ENCODE measurements at places on chromosomes 2 and 18.

- DNase-seq: no peak
Measured at GRCh38 chr18:70693246-70693645, 404.4 kb downstream of the SOCS6 start.

GRCh38 chr2:111155610-111156009 is 34.9 kb downstream of the BCL2L11 start:
- no peak for DNase-seq

- no peak for DNase-seq
Measured at GRCh38 chr2:1698188-1698945, 45.9 kb downstream of the PXDN start.

GRCh38 chr2:144405982-144406788 is 113.7 kb downstream of the ZEB2 start:
- DNase-seq: no peak

DNA sequence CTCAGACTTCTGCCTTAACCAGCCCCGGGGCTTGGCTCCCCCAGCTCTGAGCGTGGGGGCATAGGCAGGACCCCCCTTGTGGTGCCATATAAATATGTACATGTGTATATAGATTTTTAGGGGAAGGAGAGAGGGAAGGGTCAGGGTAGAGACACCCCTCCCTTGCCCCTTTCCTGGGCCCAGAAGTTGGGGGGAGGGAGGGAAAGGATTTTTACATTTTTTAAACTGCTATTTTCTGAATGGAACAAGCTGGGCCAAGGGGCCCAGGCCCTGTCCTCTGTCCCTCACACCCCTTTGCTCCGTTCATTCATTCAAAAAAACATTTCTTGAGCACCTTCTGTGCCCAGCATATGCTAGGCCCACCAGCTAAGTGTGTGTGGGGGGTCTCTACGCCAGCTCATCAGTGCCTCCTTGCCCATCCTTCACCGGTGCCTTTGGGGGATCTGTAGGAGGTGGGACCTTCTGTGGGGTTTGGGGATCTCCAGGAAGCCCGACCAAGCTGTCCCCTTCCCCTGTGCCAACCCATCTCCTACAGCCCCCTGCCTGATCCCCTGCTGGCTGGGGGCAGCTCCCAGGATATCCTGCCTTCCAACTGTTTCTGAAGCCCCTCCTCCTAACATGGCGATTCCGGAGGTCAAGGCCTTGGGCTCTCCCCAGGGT is 5.5 kb downstream of the CTDSP1 start:
- no peak for DNase-seq

GRCh38 chr18:48394176-48394575 is 15.0 kb downstream of the ZBTB7C start:
- DNase-seq: no peak

- no peak for DNase-seq
Measured at GRCh38 chr2:159454185-159454584, 162.2 kb downstream of the BAZ2B start.

DNA sequence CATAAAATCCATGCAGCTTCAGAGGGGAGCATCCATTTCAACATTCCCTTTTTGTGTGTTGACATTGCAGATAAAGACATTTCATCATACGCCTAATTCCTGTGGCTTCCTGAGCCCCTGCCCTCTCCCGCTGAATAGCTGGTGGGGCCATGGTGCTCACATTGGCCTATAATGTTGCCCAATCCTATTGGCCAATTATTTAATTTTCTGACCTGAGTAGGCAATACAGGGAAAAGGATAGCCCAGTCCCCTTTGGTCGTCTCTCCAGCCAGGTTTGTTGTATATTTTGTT is 163.8 kb upstream of the MYCN start:
- no peak for DNase-seq

GRCh38 chr2:241412144-241412543 is 56.1 kb downstream of the FARP2 start:
- no peak for DNase-seq

- no peak for DNase-seq
Measured at GRCh38 chr2:230706053-230706521, 6.6 kb upstream of the CAB39 start.

GRCh38 chr2:240389302-240389805 is 46.1 kb upstream of the GPC1 start:
- DNase-seq: no peak

DNA sequence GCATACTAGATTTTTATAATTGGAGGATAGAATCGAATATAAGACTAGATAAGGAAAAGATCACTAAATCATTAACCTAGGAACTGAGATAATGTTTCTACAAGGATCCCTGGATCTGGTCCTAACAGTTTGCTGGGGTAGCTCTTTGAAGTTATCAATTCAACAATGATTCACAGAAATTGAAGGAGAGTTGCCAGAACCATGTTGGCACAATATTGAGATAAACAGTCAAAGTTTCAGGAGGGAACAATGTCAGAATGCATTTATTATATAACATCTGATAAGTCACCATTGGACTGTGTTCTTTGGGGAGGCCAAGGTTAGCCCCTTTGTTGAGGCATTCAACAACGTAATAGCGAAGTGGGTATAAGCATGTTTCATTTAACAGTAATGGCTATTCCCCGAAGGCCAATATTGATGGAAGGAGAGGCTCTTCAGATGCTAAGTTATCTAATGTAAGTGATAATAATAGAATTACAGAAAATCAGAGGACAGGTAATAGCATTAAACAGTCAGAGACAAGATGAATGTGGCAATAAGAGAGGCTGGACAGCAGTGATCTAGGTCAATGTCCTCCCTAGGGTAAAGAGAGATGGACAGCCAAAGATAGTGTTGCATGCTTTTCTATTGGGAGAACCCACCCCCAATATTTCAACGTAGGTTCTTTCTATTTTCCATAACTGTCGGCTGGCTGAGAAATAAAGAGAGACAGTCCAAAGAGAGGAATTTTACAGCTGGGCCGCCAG is 604.8 kb upstream of the GYPC start:
- DNase-seq: no peak

GRCh38 chr2:60213865-60214625 is 339.4 kb downstream of the BCL11A start:
- no peak for DNase-seq

GRCh38 chr2:31992025-31992579 is 18.7 kb downstream of the MEMO1 start:
- DNase-seq: no peak

- DNase-seq: no peak
Measured at GRCh38 chr2:119252186-119253113, 28.8 kb downstream of the STEAP3 start.

GRCh38 chr2:203934041-203934492 is 2.5 kb upstream of the ICOS start:
- peak; percentile 43 for DNase-seq

- DNase-seq: no peak
Measured at GRCh38 chr18:5285326-5285725, 10.2 kb downstream of the ZBTB14 start.

DNA sequence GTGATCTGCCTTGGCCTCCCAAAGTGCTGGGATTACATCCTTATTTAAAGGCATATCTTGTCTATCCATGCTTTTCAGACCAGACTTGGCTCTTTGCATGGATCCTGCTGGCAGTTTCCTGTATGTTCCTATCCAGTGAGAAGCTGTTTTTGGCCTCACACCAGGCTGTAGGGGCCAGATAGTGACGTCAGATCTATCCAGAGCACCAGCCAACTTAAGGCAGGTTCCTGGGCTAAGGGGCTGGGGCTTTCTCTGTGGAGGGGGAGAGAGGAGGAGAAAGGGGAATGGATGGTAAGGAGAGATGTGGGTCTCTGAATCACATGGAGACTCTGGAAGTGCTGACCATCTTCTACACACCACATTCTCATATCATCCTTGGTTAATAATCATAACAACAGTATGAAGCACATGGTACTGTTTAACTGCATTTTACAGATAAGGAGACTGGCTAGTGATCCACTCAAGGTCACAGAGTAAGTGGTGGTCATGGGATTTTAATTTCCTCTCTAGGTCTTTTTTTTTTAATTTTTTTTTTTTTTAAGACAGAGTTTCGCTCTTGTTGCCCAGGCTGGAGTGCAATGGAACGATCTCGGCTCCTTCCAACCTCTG is 2.0 kb upstream of the FAM117B start:
- DNase-seq: no peak

Data from stimulated activated naive CD4-positive, alpha-beta T cell (primary cell).